ENCODE measurements at places on chromosomes 1 and 21. TPM values are rescaled to one million over a fixed set of nuclear protein-coding genes. Genes with fewer than 3 reads are reported as not detected.

The LIPI gene
- total RNA-seq, result not detected

The MEX3A gene
- total RNA-seq, result 6.1 TPM

The OLIG2 gene
- total RNA-seq, result not detected

- DNase-seq, result no peak
Observed at GRCh38 chr1:66248746-66249145, 285.2 kb upstream of the SGIP1 start.

- DNase-seq, result no peak
Observed at GRCh38 chr1:243465081-243465480, 209.2 kb downstream of the SDCCAG8 start.

DNA sequence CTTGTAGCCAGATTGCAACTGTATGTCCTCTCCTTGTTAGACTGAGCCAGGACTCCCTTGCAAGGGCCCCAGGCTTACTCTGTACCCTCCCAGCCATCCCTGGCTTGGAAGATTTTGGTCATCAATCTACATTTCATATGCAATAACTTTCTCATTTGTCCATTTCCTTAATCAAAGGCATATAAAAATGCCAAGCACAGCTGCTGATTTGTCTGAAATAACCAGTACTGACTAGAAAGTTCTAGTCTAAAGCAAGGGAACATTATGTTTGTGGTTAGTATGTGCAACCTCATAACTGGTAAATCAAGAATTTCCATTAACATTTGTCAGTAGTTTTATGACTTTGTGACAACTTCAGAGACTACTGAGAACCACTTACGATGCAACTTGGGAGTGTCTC, 370.2 kb downstream of the ST6GALNAC3 start:
- no peak for DNase-seq

- DNase-seq, result no peak
Observed at GRCh38 chr1:99755664-99756063, 10.8 kb downstream of the FRRS1 start.

Measured in HCT116 (cell line).